HCEC 1CT (cell line): ENCODE measurements at places on chromosomes 1 and 21.

DNA sequence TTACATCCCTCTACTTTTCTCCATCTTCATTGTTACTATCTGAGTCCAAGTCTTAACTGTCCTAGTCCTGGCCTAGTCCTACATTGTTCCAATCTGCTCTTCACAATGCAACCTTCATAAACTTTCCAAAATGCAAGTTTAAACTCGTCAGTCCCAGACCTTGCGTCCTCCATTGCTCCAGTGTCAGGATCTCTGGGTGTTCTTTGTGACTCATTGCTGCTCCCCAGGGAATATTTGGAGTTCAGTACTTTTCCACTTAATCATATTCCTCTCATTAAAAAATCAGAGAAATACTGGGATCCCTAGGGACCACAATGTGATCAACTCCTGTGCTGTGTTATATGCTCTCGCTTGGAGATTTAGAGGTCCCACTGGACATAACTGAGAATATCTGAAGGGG lies 18.0 kb upstream of the KPRP start:
- DNase-seq, result peak; percentile 41

GRCh38 chr21:25657140-25657539 lies 18.1 kb downstream of the JAM2 start:
- no peak for DNase-seq

- no peak for DNase-seq
Measured at GRCh38 chr1:40983286-40983685, 3.8 kb downstream of the CTPS1 start.

- no peak for DNase-seq
Measured at GRCh38 chr1:228219245-228219961, 11.6 kb downstream of the OBSCN start.

DNA sequence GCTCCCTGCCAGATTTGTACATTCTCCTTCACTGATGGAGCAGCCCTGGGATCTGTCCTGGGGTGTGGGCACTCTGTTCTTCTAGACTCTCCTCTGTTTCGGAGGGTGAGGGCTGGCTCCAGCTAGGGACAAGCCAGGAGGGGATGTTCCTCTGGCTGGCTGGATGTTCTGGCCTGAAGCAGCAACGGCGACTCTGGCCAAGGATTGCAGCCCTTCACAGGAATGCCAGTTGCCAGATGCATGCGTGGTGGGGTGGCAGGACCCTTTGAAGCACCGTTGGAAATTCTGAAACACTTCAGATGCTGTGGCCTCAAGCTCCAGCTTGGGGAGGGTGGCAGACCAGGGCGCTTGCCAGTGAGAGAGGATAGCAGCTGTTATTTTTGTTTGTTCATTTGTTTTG lies 210.9 kb downstream of the TRABD2B start:
- no peak for DNase-seq

DNA sequence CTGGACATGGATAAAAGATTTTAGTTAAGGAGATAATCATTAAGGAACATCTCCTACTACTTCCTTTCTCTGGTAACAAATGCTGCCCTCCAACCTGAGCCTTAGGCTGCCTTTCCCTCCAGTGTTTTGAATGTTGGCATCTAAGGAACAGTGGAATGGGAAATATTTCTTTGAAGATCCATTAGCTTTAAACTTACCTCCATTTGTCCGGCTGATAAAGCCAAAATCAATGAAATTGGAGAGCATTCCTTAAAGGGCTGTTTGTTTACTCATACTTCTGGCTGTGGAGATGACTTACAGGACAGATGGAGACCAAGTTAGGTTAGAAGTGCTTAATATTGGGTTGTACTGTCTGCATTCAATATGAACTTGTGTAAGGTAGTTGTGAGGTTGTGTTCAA lies 439.1 kb downstream of the PLA2G4A start:
- DNase-seq, result no peak

DNA sequence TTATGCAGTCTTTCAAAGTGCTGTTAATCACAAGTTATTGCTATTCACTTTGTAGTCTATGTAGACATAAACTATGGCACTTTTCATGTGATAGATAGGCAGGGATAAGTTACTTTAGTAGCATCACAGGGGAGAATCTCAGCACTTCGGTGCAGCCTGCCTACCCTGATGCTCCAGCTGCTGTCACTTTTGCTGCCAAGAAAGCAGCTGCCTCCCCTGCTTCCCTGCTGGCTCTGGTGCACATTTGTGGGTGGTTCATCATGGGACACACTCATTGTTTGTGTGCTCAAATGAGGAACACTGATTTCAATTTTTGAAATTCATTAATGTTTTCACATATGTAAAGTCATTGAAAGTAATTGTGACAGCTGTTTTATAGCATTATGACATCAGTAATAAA lies 272.6 kb downstream of the S1PR1 start:
- no peak for DNase-seq

GRCh38 chr1:223352944-223353343 lies 11.0 kb downstream of the SUSD4 start:
- no peak for DNase-seq

DNA sequence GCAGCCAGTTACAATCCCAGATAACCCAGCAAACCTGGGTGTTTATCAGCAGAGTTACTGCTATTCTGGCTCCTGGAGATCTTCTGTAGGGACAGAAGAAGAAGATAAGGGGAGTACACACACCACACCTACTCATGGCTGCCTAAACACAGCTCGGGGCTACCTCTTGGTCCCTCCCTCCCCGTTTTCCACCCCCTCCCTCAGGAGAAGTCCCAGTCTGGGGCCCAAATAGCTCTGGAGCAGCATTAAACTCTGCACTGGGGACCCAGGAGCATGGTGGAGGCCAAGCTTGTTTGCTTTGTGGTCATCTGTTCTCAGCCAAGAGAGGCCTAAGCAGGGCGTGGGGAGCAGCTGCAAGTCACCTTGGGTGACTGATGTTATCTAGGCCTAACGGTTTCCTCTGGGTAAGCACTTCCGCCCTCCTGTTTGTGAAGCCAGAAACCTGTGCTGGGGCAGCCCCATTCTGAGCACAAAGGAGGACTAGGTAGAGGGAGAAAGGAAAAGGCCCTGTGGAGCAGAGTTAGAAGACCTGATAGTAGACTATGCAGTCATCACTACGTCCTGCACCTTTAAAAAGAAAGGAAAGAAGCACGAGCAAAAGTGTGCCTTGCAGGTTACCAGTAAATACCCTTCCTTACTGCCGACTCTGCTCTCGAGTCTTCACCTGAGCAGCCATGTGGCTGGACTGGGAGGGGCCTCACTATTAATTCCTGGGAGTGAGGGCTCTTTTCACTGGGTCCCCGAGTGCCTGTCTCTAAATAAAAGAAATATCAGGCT lies 2.0 kb upstream of the RCSD1 start:
- no peak for DNase-seq

- no peak for DNase-seq
Measured at GRCh38 chr1:229117664-229118300, 153.1 kb upstream of the RAB4A start.

DNA sequence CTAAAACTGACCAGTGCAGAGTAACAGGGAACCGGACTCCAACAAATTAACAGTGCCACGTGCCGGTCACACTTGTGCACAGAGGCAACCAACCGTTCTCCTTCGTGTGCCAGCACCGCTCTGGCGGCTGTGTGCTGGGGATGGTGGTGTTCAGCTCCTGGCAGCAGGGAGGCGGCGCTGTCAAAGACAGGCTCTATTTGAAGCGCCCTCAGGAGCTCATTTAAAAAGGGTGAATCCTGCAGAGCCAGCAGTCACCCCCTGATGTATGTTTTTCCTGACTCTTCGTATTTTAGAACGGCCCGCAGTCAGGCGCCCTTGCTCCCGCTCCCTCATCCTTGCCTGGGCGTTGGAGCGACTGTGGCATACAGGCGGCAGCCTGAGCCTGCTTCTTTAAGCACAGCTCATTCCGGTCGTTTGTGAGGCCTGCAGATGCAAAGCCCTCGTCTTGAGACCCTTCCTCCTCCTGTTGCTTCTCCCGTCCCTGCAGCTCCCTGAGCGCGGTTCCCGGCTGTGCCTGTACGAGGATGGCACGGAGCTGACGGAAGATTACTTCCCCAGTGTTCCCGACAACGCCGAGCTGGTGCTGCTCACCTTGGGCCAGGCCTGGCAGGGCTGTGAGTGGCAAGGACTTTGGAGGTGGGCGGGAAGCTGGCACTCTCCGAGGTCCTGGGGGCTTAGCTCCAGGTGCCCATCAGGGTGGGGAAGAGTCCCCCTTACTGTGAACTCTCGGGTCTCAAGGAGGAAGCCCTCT lies 1.1 kb downstream of the DFFB start:
- peak; percentile 13 for DNase-seq

DNA sequence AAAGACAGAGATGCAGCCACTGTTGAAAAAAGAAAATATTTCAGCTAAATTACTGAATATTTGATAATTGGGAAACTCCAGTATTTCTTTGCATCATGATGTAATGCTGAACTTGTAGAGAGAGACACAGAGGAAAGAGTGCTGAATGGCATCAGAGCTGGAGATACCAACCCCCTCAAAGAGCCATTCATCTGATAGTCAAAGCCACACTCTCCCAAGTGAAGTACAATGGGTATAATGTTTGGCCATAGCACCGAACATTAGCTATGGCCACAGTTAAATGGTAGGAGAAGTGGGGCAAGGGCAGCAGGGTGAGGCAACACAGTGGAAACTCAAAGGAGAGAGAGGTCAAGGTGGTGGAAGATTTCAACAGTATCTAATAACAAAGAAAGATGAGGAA lies 107.5 kb upstream of the TNFSF4 start:
- DNase-seq, result no peak

DNA sequence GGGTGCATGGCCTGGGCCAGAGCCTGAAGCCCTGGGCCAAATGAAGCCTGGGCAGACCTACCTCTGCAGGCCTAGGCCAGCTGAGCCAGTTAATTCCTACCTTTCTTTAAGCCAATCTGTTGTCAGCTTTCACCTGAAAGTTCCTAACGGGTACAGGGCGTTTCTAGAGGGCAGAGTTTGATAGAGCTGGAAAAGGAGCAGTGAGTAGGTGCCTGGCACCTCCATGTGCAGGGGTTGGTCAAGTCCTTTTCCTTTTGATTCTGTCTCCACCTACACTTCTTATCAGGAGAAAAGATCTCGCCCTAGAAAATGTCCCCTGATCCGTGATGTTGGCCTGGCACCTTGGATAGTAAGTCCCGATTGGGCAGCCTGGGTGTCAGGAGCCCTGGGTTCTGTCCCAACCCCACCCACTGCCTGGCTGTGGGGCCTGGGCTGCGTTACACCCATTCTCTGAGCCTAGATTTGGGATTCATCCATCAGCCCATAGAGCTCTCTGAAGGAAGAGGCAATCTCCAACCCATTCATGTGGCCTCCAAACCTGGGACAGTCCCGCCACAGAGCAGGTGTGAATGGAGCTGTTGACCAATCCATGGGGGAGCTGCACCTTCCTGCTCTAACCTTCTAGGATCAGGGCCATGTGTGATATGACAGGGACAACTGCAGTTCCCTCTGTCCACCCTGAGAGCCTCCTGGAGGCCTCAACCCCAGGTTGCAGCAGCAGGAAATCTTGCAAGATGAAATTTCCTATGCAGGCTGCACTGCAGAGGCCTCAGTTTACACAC lies 304.3 kb downstream of the MATN1 start:
- DNase-seq, result no peak

DNA sequence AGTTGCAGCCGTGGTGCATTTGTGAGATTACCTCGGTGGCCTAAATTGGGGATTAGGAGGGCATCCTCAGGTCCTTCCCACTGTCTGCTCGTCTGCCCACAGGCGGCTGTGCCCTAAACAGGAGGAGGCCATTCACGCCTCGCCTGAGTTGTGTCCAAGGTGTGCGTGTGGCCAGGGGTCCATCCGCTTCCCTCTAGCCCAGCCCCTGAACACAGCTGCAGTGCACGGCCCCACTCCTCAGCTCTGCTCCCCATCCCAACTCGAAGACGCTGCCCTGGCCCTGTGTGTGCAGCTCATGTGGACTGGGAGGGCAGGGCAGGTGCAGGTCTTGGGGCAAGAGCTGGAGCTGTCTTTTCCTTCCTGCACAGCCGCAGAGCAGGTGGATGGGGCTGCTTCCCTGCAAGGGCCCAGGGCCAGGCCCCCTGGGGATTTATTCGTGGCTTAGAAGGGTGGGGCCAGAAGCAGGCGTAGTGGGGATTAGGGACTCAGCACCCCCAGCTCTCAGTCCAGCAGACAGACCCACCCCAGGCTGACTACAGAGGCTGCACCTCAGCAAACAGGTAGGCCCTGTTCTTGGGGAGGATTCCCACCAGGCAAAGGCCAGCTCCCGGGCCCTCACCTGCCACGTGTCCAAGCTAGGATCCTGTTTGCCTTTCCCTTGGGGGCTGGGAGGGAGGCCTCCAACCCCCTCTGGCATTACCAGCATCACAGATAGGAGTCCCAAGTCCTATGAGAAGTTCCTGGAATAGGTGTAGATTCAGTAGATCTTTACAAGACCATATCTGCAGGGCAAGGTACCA lies 4.3 kb downstream of the GUK1 start:
- DNase-seq, result no peak

DNA sequence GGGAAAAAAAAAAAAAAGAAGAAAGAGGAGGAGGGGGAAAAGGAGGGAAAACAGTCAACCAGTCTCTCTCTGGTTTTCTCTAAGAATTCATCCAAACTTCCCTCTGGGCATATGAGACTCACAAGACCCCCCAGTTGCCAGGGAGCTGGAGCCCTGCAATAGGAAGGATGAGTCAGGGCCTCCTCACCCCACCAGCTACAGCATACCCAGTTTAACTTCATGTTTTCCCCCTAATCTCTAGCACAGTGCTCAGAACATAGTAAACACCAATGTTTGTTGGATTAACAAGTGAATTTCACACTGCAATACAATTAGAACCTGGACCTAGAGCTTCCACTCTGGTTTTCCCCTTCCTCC lies 7.8 kb downstream of the F11R start:
- DNase-seq, result peak; percentile 58

DNA sequence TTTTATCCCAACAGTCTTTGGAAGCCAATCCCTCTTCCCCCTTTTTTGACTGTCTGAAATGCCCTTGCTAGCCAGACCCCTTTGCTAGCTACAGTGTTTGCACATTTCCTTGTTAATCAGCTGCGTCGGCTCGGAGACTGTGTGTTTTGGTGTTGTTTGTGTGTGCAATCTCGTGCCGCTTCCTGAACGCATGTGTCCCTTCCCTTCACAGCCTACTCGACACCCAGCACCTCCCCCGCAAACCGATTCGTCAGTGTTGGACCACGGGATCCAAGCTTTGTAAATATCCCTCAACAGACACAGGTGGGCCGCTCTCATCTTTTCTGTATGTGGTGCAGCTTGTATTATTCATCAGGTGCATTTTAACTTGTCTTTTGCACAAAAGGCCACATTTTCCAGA lies 298.7 kb downstream of the TM2D1 start:
- DNase-seq, result no peak

DNA sequence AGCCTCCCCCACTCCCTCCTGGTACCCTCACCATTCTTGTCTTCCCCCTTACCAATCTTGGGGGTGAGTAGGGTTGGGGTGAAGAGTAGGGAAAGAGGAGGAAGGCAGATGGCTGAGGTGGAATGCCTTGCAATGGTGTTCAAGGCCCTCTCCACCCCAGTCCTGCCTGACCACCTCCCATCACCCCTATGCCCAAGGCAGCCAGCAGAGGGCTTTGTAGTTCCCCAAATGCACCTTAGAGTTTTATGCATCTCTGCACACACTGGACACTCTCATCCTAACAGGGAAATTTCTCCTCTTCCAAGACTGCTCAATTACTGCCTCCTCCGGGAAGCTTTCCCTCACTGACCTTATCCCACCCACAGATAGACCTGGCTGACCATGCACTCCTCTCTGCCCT lies 15.4 kb downstream of the KIF17 start:
- peak; percentile 23 for DNase-seq

- DNase-seq, result no peak
Measured at GRCh38 chr1:212060632-212061472, 25.3 kb downstream of the DTL start.

- no peak for DNase-seq
Measured at GRCh38 chr1:202204065-202204464, 10.5 kb downstream of the LGR6 start.

GRCh38 chr1:186518395-186518794 lies 57.5 kb upstream of the PDC start:
- no peak for DNase-seq
